ENCODE measurements at places on chromosomes 11 and 22.
A peak's percentile ranks its signal among the peaks of the same experiment; 100 is the strongest.

GRCh38 chr22:40006641-40007040 is 11.9 kb downstream of the FAM83F start:
- no peak for DNase-seq

- peak; percentile 30 for DNase-seq
Measured at GRCh38 chr11:10856689-10857458, 979 bp downstream of the ZBED5 start.

- no peak for DNase-seq
Measured at GRCh38 chr22:48224332-48224731, 1461.9 kb downstream of the TBC1D22A start.

- peak; percentile 71 for DNase-seq
Measured at GRCh38 chr22:47836957-47837356, 1074.5 kb downstream of the TBC1D22A start.

- DNase-seq, result no peak
Measured at GRCh38 chr22:42924436-42924835, 67.4 kb upstream of the ARFGAP3 start.

GRCh38 chr11:7612056-7612660 is 61.1 kb downstream of the CYB5R2 start:
- no peak for DNase-seq

Measured in AG10803 (cell line).